Stomach (tissue), 19 donors: ENCODE measurements at places on chromosomes 13 and 19. TPM values are rescaled to one million over a fixed set of nuclear protein-coding genes. Genes with fewer than 3 reads are reported as not detected.

DNA sequence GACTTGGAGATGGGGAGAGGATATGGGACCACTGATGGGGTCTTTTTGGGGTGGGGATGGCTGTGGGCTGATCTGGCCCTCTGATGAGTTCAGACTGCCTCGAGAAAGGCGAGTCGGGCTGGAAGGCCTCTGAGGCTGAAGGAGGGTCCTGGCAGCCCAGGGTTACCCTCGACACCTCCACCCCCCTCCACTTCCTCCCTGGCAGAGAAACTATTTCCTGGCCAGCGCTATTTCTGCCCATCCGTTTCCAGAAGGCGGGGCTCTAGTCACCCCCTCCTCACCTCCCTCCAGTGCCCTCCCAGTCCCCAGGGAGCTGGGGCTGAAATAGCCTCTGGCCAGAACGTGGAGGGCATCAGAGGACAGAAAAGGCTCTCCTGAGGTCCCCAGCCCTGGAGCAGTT, 9.7 kb downstream of the EXOC3L2 start:
- no peak for DNase-seq

The SLC25A42 gene
- total RNA-seq = 54.8 TPM

The C19orf44 gene
- 2.6 TPM for total RNA-seq

The SYNGR4 gene
- not detected for total RNA-seq

DNA sequence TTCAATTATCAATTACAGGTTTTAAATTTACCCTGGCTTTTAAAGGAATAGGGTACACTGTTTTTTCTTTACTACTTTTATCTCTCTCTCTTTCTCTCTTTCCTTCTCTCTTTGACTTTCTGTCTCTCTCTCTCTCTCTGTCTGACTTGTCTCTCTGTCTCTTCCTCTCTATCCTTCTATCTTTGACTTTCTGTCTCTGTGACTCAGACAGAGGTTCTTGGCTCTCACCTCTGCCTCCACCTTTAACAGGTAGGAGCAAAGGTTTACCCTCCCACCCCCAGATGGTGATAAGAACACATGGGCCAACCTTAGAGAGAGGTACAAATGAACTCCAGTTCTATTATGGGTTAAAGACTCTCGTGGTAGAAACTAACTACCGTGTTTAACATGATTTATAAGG, 20.3 kb upstream of the FAM124A start:
- DNase-seq = no peak

The CYP2A6 gene
- not detected for total RNA-seq

The PPP1R13L gene
- total RNA-seq = 2.4 TPM

- no peak for DNase-seq
Observed at GRCh38 chr19:49573009-49573408, 7.3 kb downstream of the NOSIP start.

DNA sequence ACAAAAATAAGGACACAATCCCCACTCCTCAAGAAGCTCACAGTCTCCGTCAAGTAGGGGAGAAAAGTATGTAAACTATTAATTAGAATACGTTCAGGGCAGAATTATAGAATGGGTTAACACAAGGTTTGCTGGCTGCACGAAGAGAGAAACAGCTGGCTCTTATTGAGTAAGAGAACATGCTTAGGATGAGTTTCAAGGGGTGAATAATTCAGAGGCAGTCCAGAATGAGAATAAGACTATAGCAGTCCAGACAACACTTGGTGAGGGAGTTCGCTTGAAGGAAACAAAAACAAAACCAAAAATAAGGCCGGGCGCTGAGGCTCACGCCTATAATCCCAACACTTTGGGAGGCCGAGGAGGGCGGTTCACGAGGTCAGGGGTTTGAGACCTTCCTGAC, 61.9 kb downstream of the THSD1 start:
- no peak for DNase-seq
